ENCODE measurements at places on chromosomes 5 and 9. TPM values are rescaled to one million over a fixed set of nuclear protein-coding genes. Genes with fewer than 3 reads are reported as not detected.
A peak's percentile ranks its signal among the peaks of the same experiment; 100 is the strongest.

GRCh38 chr5:95718203-95718602 lies 12.9 kb upstream of the RHOBTB3 start:
- no peak for DNase-seq

GRCh38 chr9:8558176-8558575 lies 758.6 kb upstream of the DMAC1 start:
- DNase-seq = peak; percentile 88

- no peak for DNase-seq
Observed at GRCh38 chr5:77355751-77356150, 136.4 kb downstream of the WDR41 start.

DNA sequence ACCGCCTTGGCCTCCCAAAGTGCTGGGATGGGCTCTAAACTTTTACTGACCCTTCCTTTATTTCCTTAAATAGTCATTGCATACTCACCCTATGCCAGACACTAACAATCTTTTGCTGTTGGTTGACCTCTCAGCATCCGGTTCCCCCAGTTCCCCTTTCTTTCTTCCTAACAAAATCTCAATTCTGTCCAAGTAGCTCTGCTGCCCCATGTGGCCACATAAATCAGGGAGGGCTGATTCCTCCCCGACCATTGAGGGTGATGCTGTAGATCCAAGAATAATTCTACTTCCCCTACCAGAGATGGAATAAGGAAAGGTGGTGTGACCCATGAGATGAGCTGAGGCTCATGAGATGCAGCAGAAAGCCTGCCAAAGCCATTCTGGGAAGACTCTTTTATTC lies 315.3 kb upstream of the MSX2 start:
- no peak for DNase-seq

Gene STK32A
- total RNA-seq = 0.39 TPM

Gene CPLANE1
- 4.8 TPM for total RNA-seq

DNA sequence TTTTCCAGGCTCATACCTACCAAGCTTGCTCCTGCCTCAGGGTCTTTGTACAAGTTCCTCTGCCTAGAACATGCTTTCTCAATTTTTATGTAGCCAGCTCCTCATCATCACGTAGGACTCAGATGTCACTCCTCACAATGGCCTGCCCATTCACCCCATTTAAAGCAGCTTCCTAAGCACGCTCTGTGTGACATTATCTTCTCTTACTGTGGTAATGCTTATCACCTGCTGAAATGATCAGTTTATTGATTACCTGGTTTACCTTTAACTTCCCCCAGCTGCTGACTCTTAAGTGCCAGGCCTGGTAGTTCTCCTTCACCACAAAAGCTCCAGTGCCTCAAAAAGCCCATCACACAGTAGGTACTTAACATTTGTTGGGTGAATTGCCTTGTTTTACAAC lies 13.6 kb downstream of the FUBP3 start:
- DNase-seq = no peak

All from HT1080 (cell line).